ENCODE measurements at places on chromosomes 5 and 9.

- DNase-seq = no peak
These were observed 18.1 kb upstream of the LPCAT1 start for GRCh38 chr5:1541702-1542400.

DNA sequence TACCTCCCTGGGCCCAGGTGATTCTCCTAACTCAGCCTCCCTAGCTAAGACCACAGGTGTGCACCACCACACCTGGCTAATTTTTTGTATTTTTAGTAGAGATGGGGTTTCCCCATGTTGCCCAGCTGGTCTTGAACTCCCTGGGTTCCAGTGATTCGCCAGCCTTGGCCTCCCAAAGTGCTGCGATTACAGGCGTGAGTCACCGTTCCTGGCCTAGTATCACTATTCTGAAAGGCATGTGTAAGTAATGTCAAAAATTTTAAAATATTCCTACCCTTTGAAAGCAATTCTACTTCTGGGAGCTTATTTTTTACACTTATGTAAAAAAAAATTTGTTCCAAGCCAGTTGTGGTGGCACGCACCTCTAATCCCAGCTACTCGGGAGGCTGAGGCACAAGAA is 27.1 kb upstream of the TLE1 start:
- no peak for DNase-seq

GRCh38 chr5:146828385-146828784 is 50.2 kb downstream of the PPP2R2B start:
- DNase-seq = no peak

GRCh38 chr5:119951330-119951934 is 322.1 kb downstream of the FAM170A start:
- no peak for DNase-seq

- peak; percentile 76 for DNase-seq
These were observed 29.0 kb downstream of the PTGES2 start for GRCh38 chr9:128098297-128099230.

DNA sequence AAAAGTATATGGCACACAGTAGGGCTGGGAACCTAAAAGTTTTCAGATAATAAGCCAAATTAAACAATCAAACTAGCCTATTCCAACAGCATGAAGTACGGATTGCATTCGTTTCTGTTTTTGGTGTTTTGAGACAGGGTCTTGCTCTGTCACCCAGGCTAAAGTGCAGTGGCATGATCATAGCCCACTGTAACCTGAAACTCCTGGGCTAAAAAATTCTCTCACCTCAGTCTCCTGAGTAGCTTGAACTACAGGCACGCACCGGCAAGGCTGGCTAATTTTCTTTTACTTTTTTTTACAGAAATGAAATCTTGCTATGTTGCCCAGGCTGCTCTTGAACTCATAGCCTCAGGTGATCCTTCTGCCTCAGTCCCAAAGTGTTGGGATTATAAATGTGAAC is 5.2 kb downstream of the RFX3 start:
- no peak for DNase-seq

DNA sequence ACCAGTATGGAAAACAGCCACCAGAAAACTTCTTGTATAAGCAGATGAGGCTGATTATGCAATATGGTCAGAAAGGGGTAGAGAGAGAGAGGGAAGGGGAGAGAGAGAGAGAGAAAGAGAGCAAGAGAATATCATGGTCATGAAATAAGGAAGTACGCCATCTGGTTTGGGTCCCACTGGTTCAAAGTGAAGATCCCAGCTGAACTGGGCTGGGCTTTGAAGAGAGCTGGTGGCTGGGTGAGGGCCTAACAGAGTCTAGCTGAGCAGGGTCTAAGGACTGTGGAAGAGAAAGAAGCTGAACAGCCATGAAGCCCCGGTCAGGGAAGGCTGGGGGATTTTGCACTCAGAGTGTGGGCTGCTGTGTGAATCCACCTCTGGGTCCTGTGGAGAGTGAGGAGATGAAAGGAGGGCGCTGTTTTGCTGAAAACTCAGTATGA is 14.6 kb downstream of the TRIM14 start:
- no peak for DNase-seq

- DNase-seq = no peak
These were observed 509.9 kb downstream of the ZNF608 start for GRCh38 chr5:124236361-124237205.

GRCh38 chr9:16867576-16868311 is 2.7 kb downstream of the BNC2 start:
- no peak for DNase-seq

GRCh38 chr9:109811876-109812275 is 31.9 kb downstream of the PALM2AKAP2 start:
- DNase-seq = no peak

DNA sequence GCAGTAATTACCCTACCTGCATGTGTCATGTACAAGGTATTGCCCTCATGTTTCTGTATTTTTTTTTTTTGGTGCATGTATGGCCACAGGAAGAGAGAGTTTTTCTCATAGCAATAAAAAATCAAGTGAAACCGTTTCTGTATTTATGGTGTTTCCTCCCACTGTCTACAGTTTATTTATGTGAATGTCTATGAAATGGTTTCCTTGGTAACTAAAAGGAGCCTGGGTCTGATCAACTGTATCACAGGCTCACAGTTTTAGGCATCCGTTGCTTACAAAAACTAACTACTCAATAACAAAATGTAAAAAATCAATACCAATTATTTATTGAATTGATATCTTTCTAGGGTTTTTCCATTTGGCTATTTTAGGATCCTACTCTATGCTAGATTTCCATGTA is 464.4 kb downstream of the TAF11L14 start:
- no peak for DNase-seq

DNA sequence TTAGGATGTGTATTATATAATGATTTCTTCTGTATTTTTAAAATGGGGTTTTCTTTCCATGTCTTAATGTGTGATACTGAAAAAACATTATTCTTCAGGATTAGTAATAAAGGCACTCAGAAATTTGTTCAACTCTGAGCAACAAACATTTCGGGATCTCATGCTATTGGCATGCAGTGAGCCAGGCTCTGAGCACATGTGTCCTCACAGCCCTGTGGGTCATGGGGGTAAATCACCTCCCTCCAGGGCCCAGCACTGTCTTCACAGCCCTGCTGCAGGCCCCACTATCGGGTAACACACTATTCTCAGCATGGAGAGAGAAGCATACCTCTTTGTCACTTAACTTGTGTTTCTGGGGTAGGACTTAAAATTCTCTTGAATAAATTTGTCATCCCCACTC is 14.0 kb downstream of the TMEM174 start:
- DNase-seq = no peak

GRCh38 chr5:142426129-142427014 is 101.6 kb upstream of the SPRY4 start:
- DNase-seq = peak; percentile 79

DNA sequence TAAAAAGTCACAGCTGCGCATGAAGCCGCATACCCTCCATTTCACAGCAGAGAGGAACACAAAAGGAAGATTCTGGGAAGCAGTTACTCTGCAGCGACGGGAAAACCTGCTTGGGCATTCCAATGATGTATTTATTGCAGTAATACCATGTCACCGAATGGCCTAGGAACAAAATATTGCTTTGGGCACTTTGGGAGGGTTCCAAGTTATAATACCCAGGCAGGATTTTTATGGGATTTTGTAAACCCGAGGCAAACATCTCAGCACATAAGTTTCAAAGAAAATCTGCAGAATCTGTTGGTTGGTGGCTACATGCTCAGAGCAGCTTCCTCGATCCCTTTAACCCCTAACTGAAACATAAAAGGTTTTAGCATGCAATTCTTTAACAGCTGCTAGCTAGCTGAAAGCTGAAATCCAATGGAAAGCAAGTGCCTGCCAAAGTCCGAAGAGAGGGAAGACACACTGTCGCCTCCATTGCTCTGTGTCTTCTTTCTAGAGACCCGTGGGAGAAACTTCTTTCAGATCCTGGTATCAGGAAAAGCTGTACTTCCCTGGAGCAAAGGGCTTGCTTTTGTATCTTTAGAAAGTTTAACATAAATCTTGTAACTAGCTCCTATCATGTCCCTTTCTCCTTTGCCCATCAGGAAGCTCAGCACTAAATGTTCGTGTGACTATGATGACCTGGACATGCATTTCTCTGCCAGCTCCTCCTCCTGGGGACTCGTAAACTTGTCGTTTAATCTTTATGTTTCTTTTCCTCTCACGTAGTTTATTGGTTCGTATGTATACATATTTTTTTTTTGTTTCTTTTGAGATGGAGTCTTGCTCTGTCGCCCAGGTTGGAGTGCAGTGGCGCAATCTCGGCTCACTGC is 195.0 kb downstream of the MAPKAP1 start:
- DNase-seq = no peak

DNA sequence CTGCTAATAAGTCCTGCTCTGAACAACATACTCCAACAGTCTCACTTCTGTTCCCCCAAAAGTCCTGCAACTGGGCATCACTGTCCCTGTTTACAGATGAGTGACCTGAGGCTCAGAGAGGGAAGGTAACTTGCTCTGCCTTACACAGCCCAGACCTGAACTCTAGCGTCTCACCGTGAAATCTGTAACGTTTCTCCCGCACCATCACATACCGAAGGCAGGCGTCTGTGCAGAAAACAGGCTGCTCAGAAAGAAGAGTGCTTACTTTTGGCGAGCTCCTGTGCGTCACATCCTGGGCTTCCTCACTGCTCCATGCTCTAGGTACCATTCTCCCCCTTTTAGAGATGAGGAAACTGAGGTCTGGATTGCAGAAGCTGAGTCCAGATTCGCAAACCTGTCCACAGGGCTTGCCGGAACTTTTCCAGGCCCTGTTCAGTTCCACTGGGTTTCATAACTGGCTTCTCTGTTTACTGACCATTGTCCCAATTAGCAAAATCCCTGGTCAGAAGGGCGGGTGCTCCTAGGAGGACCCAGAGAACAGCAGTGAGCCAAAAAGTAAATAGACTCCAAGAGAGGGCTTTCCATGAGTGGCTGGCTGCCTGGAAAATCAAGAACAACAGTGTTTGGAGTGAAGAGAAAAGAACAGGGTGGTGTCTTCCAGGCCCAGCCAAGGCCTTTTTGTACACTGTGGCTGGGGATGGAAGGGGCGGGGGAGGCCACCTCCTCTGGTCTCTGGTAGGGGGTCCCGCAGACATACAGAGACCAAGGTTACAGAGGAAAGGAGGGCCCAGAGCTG is 27.1 kb downstream of the GSN start:
- DNase-seq = no peak

DNA sequence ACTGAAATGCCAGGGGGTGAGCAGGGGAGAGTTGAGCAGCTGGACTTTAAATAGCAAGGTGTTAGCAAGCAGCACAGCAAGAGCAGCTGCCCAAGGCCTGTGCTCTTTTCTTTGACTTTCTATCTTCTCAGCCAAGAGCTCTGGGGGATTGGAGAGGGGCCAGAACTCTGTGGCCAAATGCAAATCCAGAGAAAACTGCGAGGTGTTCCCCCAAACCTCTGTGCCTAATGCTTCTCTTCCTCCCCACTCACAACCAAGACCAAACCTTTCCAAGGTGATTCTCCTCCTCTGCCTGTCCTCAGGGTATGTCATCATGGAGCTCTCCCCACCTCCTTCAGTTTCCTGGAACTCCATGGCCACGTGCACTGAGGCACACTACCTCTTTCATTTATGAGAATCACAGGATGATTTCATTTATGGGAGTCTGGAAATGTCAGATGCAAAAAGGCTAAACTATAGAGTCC is 118.7 kb upstream of the WWC1 start:
- no peak for DNase-seq

- DNase-seq = peak; percentile 39
These were observed 15.1 kb upstream of the ACSL6 start for GRCh38 chr5:132026516-132027008.

DNA sequence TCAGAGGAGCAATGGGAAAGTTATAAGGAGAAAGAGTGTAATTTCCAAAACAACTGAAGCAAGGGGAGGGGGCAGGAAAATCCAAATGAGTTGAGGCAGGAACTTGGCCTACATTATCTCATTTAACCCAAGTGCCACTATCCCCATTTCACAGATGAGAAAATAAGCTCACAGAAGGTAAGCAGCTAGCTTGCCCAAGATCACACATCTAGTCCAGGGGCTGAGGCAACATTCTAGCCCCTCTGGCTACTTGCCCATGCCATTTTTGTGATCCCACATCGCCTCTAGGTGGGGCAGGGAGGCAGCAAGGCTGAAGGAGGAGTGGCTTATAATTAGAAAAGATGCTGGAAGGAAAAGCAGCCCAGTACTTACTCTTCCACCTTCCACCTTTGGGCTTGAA is 2.6 kb upstream of the PSIP1 start:
- DNase-seq = no peak

- DNase-seq = no peak
These were observed 458.0 kb downstream of the DMAC1 start for GRCh38 chr9:7341571-7341970.

- no peak for DNase-seq
These were observed 376.9 kb upstream of the KCNN2 start for GRCh38 chr5:113984928-113985327.

DNA sequence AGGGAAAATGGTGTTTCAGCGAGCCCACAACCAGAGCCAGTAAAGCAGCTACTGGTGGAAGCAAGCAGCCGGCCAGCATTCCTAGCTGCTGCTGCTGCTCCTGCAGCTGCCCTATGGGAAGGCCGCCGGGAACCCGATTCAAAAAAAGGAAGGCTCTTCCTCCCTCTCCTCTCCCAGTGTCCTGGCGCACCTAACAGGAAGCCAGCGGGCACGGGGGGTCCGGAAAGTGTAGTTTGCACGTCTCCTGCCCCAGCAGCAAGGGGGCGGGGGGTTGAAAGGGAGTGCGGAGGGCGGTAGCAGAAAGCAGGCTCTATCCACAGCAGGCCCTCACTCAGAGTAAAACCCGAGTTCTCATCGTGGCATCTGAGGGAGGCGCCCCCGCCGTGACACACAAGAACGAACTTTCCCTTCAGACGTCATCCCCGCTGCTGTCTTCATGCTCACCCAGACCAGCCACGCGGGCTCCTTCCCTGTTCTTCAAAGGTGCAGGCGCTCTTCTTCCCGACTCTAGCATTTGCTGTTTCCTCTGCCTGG is 16.5 kb downstream of the GRXCR2 start:
- no peak for DNase-seq

GRCh38 chr5:80566711-80567259 is 3.3 kb downstream of the ANKRD34B start:
- DNase-seq = no peak

DNA sequence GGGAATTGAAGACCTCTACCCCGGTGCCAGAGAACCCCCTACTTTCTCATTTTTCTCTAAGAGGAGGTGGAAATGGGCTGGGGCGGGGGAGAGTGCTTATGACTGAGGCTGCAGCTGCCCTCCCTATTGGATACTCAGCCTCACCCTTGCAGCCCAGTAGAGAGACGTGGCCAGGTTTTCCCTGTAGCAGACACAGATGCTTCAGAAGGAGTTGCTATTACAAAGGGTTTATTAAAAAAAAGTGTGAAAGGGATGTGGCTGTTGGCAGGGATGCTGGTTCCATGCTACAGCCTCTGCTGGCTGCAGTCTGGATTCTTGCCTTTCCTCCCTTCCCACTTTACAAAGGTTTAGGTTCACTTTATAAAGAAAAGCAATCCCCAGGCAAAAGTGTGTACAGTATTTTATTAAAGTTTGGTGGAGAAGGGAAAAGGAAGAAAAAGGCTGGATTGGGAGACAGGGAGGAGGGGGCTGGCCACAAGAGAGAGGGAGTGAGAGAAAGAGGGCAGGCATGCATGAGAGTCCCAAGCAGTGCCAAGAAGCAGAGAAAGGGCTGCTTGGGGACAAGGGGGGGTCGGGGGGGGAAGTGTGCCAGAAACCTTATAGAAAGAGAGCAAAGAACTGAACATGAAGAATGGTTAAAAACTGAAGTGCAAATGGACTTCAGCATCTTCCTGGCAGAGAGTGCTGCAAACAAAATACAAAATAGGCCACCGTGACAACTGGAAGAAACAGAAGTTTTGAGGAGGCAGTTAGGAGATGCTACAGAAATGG is 29.5 kb upstream of the NFIB start:
- DNase-seq = no peak
